Activated T-cell treated with anti-CD3 and anti-CD28 coated beads, Interleukin-2, amount 50 U/mL, for 72 hours (primary cell): ENCODE measurements at places on chromosomes 4 and X.
A peak's percentile ranks its signal among the peaks of the same experiment; 100 is the strongest.

DNA sequence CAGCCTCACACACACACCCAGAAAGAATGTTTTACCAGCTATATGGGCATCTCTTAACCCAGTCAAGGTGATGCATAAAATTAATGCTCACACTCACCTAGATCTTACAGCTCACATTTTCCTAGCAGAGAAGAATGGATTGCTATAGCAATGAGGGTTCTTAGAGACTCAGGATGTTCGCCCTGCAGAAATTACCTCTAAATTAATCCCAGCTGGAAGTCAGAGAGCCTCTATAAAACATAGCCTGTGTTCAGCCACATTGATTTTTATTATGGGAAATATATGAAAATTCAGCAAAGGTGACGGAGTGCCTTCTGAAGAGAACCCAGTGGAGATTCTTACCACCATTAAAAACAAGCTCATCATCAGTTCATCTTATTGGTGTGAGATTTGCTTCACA is 528.3 kb upstream of the ZFP42 start:
- DNase-seq = no peak

- DNase-seq = no peak
Measured at GRCh38 chrX:68822641-68823410, 6.0 kb upstream of the EFNB1 start.

GRCh38 chrX:8823698-8824097 is 22.5 kb upstream of the FAM9A start:
- DNase-seq = no peak

GRCh38 chr4:55947254-55947882 is 1.4 kb upstream of the CEP135 start:
- DNase-seq = peak; percentile 15

DNA sequence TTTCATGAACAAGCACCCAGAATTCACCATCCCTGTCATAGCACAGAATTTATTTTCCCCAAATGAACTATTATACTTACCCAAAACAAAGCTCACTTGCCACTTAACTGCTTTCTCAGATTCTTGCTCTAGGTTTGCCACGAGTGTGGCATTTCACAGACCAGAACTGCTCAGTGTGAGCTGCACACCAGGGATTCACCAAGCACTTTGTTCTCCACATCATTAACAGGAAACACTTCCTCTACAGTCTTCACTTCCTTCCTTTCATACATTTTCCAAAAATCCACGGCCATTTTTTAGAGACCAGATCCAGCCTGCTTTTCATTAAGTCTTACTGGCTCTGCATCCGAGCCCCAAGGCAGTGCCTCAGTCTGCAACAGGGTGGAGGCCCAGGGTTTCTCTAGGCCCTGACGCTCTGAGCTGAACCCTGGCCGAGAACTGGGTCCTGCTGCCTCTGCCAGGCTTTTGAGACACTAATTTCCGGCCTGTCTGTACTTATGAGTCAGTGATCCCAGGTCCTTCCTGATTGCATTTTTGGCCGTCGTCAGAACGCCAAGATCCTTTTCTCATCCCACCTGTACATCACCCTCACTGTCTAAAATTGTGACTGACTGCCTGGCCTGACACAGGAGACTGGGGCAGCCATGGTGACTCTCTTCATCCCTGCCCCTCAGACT is 67.6 kb upstream of the MTNR1A start:
- no peak for DNase-seq

- DNase-seq = no peak
Measured at GRCh38 chrX:69457756-69458155, 46.4 kb upstream of the NALF2 start.

GRCh38 chr4:74098427-74098994 is 484 bp downstream of the CXCL2 start:
- no peak for DNase-seq

GRCh38 chr4:7894677-7895181 is 44.9 kb downstream of the AFAP1 start:
- DNase-seq = no peak

DNA sequence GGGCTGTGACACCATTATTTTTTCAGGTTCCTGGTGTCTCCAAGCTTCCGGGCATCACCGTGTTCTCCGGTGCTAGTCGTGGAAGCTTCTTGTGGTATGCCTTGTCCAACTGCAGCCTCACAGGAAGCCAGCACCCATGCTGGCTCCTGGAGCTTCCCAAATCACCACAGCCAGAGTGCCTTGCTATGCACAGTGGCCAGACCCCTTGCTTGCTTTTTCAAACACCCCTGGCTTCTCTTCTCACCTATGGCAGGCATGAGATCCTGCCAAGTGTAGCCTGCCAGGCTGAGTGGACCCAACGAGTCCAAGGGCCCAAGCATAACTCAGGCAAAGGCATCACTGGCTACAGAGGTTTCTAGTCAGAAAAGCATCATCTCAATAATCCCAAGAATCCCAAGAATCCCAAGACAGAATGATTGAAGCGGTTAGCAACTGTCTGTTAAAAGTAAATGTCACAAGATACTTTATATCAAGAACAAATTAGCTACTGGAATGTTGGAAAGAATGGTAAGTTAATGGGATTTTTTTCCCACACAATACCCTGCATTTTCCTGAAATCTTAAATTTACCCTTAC is 1522.9 kb downstream of the PCDH18 start:
- no peak for DNase-seq

- no peak for DNase-seq
Measured at GRCh38 chr4:137124278-137124932, 407.9 kb downstream of the PCDH18 start.

- no peak for DNase-seq
Measured at GRCh38 chrX:16212436-16212835, 45.2 kb downstream of the MAGEB17 start.

DNA sequence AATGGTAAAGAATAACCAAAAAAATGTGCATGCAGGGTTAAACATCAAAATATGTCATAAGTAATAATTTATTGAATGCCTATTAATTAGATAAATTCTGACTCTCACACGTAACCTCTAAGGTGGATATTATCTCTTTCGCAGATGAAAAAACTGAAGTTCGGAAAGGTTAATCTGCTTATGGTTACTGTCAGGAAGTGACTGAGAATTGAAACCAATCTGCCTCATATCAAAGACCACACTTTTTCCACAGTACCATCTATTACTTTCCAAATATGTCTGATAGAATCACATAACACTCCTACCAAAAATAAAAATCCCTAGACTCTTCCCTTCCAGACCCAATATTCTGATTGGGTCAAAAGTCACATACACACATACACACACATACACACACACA is 6.2 kb downstream of the CHIC2 start:
- no peak for DNase-seq

GRCh38 chrX:12446342-12447075 is 308.2 kb downstream of the FRMPD4 start:
- DNase-seq = no peak

GRCh38 chr4:128606173-128606572 is 203.3 kb upstream of the JADE1 start:
- DNase-seq = no peak

GRCh38 chrX:129781134-129781672 is 1.5 kb downstream of the SASH3 start:
- peak; percentile 88 for DNase-seq

DNA sequence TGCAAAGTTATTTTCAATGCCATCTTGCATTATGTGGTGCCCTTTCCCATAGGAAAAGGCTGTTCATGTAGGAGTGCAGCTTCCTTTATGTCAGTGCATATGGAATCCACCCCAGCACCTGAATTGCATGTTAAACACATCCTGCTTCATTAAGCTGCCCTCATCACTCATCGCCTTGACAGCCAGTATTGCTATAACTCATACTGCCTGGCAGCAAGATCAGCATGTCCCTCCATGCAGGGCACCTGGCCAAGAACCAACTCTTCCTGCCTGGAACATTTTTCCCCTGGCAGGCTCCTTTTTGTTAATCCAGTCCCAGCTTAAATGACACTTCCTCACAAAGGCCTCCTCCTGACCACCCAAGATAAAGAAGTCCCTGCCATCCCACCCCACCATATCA is 23.5 kb upstream of the CA5B start:
- DNase-seq = no peak

GRCh38 chrX:153861151-153861550 is 24.8 kb downstream of the L1CAM start:
- DNase-seq = no peak

DNA sequence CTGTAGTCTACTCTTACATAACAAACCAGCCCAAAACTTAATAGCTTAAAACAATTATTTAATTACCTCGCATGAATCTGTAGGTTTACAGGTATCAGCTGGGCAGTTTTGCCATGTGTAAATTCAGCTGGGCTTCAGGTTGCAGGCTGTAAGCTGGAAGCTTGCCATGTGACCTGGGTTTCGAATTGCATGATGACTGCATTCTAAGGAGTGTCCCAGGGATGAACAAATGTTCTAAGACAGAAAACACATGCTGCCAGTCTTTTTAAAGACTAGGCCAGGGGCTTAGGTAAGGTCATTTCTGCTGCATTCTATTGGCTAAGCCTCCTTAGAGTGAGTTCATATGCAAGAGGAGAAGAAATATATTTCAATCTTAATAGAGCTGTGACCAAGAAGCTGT is 44.8 kb downstream of the GRIA2 start:
- no peak for DNase-seq

GRCh38 chr4:126558596-126558995 is 1074.2 kb upstream of the INTU start:
- no peak for DNase-seq

DNA sequence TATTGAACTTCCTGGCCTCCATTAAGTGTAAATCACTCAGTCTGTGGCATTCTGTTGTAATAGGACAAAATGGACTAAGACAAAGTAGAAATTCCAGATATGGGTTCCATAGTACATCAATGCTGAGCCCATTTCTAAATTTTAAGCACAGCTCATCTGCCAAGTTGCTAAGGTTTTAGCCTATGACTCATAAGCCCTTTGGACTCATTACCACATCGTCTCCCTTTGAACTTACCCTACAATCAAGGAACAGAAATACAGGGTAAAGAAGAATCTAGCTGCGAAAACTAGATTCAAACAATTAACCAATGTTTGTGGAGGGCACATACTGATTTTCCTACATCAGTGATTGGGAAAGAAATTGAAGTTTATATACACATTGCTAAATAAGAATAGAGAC is 31.8 kb downstream of the NAA11 start:
- no peak for DNase-seq

DNA sequence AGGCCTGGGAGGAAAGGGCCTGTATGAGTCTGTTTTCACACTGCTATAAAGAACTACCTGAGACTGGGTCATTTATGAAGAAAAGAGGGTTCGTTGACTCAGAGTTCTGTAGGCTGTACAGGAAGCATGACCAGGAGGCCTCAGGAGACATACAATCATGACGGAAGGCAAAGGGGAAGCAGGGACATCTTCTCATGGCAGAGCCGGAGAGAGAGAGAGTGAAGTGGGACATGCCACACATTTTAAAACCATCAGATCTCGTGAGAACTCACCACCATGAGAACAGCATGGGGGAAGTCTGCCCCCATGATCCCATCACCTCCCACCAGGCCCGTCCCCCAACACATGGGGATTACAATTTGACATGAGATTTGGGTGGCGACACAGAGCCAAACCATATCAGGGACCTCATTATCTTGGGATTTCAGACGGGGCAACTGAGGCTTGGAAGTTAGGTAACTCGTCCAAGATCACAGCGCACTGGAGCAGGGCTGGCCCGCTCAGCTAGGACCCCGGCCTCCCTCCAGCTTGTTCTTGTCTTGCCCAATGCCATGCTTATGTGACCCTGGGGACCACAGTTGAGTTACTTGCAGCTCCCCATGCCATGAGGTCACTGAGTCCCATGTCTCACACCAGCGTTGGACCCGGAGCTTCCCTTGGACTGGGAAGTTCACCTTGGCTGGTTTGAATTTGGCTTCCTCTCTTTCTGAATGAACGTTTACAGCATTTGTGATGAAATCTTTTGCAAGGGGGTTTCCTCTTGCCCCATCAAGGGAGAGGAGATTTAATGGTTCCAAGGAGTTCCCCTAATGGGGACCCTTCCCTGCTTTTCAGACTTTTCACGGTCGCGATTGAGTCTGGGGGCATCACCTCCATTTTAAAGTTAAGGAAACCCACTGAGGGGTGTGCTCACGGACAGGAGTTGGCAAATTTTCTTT is 18.1 kb downstream of the HTRA3 start:
- DNase-seq = no peak

GRCh38 chr4:156718226-156718625 is 253.4 kb downstream of the PDGFC start:
- DNase-seq = no peak

DNA sequence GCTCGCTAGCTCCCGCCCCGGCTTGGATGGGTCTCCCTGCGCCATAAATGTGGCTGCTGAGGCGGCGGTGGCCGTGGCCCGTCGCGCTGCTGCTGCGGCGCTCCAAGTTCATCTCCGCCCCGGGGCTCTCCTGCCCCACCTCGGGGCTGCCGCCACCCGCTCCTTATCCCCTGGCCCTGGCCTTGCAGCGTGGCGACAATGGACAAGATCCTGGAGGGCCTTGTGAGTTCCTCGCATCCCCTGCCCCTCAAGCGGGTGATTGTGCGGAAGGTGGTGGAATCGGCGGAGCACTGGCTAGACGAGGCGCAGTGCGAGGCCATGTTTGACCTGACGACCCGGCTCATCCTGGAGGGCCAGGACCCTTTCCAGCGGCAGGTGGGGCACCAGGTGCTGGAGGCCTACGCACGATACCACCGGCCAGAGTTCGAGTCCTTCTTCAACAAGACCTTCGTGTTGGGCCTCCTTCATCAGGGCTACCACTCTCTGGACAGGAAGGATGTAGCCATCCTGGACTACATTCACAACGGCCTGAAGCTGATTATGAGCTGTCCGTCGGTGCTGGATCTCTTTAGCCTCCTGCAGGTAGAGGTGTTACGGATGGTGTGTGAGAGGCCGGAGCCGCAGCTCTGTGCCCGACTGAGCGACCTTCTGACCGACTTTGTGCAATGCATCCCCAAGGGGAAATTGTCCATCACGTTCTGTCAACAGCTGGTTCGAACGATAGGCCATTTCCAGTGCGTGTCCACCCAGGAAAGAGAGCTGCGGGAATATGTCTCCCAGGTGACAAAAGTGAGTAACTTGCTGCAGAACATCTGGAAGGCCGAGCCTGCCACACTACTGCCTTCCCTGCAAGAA is 763 bp downstream of the USP38 start:
- peak; percentile 42 for DNase-seq

DNA sequence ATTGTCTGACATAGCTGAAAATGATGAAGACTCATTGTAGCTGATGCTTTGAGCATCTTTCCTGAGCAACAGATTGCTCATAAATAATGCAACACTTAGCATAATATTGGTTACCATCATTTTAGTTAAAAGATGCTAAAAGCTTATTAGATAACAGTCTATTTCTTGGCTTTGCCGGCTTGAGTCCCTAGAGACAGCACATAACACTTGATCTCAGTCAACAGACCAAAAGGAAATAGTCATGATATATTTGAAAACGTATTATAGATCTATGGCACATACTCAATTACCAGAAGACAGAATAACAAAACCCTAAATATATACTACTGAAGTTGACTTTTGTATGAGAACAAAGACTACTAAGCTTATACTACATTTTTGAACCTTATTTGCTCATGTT is 846.7 kb upstream of the EPHA5 start:
- no peak for DNase-seq

- no peak for DNase-seq
Measured at GRCh38 chr4:169029947-169030346, 19.9 kb upstream of the CBR4 start.
